ENCODE measurements at places on chromosomes 1 and 21.

- no peak for DNase-seq
Observed at GRCh38 chr21:36704281-36704957, 5.5 kb downstream of the SIM2 start.

DNA sequence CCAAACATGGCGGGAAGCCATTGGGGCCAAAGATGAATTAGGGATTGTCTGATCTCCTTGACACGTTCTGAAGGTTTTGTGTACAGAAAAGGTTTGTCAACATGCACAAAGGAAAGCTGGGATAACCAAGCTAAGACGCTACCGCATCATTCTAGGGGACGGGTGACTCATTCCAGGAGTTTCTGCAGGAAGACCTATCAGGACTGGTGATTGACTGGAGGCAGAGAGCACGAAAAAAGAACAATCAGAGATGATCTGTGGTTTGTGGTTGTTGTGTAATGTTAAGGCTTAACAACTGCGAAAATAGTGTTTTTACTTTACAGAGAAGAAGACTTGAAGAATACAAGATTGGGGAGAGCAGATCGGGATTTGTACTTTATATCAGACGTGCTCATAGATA, 22.2 kb upstream of the ERG start:
- no peak for DNase-seq

DNA sequence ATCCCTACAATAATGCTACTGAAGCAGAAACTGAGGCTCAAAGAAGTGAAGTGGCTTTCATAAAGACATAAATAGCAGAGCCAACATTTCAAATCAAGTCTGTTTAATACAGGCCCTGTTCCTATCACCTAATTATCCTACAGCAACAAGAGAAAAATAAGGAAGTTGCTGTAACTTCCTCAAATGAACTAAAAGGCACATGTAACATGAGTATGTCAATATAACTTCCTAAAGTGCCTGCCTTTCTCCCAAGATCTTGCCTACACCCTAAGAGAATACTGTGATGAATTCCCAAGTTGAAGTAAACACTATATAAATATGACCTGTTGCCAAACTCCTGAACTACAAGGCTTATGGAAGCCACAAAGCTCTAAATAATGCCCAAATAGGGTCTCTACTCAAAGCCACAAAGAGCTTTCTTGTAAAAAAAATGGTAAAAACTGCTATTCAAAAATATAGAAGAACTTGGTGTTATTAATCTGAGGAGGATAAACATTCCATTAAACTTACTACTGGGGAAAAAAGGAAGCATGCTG, 8.6 kb downstream of the BEND5 start:
- DNase-seq: no peak

- peak; percentile 98 for DNase-seq
Observed at GRCh38 chr1:164558461-164559341, at the start of gene PBX1. TSS of gene PBX1 (plus strand) at chr1:164559184.

DNA sequence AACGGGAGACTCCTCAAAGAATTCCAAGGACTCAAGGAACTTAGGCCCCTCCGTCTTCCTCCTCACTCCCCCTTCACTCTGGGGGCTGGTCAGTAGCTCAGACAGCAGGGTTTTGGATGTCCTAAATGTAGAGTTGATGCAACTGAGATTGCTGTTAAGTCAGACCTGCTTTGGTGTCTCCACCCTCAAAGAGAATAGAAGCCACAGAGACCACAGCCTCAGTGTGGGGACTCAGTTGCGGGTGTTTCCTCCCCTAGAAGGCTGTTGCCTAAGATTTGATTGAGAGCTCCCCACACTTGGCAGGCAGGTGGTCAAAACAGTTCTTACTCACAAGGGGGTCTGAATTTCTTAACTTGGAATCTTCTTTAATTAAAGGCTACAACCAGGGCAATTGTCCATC, 7.6 kb downstream of the MAN1C1 start:
- no peak for DNase-seq

- peak; percentile 83 for DNase-seq
Observed at GRCh38 chr1:160971618-160972056, 17.0 kb upstream of the ITLN2 start.

DNA sequence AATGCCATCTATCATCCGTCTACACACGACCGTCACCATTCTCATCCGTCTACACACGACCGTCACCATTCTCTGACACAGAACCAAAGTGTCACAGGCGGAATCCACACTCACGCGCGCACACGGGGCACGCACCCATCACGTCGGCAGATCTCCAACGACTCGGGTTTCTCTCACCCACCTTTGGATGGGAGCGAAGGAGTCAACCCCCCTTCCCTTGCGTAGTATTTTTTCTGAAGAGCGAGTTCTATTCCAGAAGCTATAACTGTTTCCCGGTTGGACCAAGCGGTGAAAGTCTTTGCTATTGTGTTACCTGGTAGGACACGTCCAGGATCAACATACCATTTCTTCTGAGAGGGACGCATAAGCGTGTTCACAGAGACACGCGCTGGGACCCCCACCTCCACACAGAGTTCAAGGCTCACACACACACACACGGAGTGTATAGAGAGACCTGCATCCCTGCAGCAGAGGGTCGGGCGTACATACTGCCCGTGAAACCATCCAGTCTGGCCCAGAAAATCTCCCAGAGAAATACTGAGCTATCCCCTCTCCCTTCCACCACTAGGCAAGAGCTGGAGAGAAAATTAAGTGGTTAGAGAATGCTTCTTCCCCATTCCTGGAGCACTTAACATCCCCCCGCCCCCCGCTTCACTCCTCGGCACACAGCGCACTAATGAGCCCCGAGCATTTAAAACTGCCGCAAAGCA, 741 bp downstream of the DUSP10 start:
- DNase-seq: peak; percentile 40

GRCh38 chr21:31124010-31124409, 85.7 kb upstream of the KRTAP19-8 start:
- no peak for DNase-seq

DNA sequence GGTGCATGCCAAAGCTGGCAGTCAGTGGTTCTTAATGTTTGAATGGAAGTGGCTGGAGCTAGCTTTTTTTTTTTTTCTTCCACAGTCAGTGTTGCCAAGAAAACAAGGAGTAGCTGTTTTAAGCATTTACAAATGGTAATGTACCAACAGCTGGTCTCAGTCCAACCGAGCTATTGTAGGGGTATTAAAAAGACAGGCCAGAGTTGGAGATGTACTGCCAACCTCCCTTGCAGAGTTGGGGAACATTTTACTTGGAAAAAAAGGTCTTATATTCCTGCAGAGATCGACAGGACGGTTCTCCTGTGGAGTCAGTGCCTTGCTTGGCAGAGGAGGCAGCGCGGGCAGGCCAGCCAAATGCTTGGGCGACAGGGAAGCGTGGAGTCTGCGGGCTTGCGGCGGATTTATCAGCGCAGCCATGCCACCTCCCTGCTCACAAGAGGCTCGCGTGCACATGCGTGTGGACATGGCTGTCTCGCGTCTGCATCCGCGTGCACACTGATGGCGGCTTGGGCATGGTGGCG, 338.1 kb downstream of the RPS6KC1 start:
- no peak for DNase-seq

GRCh38 chr1:196078691-196079090, 529.5 kb downstream of the KCNT2 start:
- DNase-seq: no peak

DNA sequence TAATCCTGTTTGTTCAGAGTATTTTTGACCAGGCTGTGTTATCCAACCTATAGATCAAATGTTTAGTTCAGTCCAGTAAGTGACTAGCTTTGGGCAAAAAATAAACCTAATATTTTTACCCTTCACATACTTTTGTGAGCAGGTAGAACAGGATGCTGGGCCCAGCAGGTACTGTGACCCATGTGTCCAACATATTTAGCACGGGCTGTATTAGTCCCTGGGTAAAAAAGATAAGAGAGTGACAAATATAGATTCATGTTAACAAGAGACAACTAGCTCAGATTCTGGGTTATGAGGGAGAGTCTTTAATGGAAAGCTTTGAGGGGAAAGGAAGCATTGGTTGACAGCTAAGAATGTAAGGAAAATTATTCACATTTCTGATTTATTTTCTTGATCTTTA, 43.1 kb downstream of the OLFM3 start:
- DNase-seq: no peak

GRCh38 chr1:22041505-22041904, 11.0 kb upstream of the CDC42 start:
- DNase-seq: no peak

DNA sequence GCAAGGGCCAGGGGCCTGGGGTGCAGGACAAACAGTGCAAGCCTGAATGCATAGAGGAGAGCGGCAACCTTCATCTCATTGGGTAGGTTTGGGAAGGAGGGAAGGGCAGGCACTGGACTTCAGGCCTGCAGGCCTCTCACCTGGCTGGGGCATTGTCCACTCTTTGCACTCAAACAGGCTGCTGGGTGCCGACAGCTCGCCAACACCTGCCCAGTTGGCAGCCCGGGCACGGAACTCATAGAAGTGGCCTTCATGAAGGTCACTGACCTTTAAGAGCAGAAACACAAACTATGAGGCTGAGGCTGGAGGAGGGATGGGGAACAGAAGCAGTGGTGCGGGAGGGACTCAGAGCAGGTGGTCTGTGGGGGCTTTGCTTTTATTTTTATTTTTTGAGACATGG, 30.7 kb downstream of the MYOM3 start:
- no peak for DNase-seq

- DNase-seq: no peak
Observed at GRCh38 chr1:177824508-177824982, 145.3 kb downstream of the SEC16B start.

- DNase-seq: no peak
Observed at GRCh38 chr1:236495467-236496112, 28.2 kb upstream of the LGALS8 start.

GRCh38 chr1:85289207-85289847, 12.9 kb upstream of the BCL10 start:
- DNase-seq: no peak

DNA sequence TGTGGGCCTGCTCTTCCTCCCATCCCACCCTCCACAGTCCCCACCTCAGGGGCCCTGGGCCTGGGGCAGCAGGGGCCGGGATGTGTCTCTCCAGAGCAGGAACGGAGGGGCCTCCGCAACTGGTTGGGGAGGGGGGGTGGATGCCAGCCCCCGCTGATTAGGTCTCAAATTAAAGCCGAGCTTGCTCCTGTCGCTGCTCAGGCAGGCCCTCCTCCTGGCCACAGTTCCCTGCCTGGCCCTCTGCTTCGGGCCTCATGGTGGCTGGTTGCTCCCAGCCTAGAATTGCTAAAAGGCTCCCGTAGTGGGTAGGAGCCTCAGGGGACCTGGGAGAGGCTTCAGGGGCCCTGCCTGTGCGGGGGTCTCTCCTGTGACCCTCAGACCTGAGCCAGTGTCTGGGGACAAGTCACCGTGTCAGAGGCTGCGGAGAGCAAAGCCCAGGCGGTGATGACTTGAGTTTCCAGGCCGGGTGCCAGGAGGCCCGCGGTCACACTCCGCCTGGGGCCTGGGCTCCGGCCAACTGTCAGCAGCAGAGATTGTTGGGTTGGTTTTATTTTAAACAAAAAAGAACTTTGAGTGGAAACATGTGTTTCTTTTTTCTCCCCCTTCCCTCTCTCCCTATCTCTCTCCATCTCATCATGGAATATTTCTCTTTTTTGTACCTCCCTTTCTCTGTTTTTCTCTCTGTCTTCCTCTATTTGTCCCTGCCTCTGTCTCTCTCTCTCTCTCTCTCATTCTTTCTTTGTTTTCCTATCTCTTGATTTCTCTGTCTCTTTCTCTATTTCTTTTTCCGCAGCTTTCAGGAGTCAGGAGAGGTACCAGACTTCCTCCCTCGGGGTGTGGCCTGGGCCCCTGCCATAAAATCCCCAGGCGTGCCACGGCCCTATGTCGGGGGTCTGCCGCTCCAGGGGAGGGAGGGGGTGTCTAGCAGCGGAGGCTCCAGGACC, 20.0 kb upstream of the EPHA2 start:
- DNase-seq: no peak

DNA sequence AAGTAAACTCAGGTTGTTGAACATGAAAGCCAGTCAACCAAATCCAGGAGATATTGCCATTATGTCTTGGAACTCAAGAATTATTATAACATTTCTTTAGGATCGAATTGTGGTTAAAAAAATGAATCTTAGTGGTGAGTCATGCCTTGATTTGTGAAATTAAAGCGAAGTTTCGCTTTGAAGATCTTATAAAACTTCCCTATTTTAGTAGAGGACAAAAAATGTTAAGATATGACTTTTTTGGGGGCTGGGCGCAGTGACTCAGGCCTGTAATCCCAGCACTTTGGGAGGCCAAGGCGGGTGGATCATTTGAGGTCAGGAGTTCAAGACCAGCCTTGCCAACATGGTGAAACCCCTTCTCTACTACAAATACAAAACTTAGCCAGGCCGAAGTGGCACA, 39.5 kb upstream of the PTBP2 start:
- DNase-seq: no peak

GRCh38 chr21:45892916-45893739, 88.4 kb upstream of the COL6A1 start:
- DNase-seq: no peak

DNA sequence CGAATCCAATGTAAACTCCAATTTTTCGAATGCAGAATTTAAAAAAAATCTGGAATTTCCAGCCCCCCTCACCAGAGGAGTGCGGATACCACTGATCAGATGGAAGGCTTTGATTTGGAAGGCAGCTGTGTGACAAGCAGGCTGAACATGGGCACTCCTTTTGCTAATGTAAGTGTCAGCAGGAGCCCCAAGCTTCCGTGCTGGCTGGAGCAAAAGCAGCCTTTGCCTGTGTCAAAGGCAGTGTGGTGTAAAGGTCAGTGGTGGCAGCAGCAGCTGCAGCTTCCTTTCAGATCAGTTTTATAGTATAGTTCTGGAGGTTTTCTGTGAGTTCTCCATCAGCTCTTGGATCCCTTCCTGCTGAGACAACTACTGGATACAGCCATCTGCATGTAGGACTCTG, 259.9 kb downstream of the CTH start:
- no peak for DNase-seq

- DNase-seq: no peak
Observed at GRCh38 chr1:59154401-59154800, 142.5 kb upstream of the FGGY start.

GRCh38 chr21:36261459-36261858, 58.5 kb upstream of the MORC3 start:
- no peak for DNase-seq

- DNase-seq: no peak
Observed at GRCh38 chr1:51733793-51734522, 117.1 kb downstream of the OSBPL9 start.

- DNase-seq: no peak
Observed at GRCh38 chr1:200894712-200895442, at the start of gene INAVA. TSS of gene INAVA (plus strand) at chr1:200894900. CDS start at chr1:200898401, 3,501 bp downstream.

- DNase-seq: peak; percentile 69
Observed at GRCh38 chr1:36160949-36161485, 5.1 kb downstream of the MAP7D1 start.

DNA sequence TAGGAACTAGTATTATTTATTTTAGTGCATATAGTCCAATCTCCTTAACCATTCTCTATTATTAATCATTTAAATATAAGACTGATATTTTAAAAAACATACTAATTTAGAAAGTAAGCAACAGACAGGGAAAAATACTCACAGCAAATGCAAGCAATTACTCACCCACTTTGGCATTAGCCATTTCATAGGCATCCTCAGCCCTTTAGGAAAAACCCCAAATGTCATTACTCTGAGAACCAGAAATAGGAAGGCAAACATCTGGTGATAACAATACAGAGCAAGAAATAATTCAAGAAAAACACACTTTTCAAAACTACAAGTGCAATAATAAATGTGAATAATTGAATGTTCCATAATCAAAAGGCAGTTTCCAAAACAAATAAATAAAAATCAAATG, 545.1 kb downstream of the PLPP3 start:
- DNase-seq: no peak
